CD8-positive, alpha-beta T cell (primary cell): ENCODE measurements at places on chromosomes 2 and 18.

DNA sequence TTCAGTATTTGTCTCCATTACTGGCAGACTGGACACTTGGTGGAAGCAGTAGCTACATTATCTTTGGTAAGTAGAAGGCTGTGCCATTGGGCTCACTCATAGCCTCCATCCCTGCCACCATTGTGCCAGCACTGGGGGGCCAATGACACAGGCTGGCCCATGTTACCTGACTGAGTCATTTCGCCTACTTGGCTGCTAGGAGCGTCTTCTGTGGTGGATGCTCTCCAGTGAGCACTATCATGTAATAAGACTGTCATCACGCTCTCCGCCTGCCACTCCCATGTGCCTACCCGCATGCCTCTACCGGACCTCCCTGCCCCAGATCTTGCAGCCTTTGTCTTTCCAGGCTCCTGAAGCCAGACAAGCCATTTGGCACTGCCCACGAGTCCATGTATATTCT, 56.2 kb downstream of the LONRF2 start:
- no peak for DNase-seq

GRCh38 chr2:219041252-219041651, at the start of gene CFAP65:
TSS of gene CFAP65 (minus strand) at chr2:219041516. CDS start at chr2:219039048, 2,468 bp downstream.
- DNase-seq, result no peak

- no peak for DNase-seq
These were observed 116.5 kb upstream of the SPATS2L start for GRCh38 chr2:200189964-200190363.

GRCh38 chr2:209431701-209432100, 7.9 kb downstream of the MAP2 start:
- no peak for DNase-seq
